ENCODE measurements at places on chromosomes 3 and 15.

GRCh38 chr3:153070511-153070868 is 91.5 kb upstream of the RAP2B start:
- no peak for DNase-seq

DNA sequence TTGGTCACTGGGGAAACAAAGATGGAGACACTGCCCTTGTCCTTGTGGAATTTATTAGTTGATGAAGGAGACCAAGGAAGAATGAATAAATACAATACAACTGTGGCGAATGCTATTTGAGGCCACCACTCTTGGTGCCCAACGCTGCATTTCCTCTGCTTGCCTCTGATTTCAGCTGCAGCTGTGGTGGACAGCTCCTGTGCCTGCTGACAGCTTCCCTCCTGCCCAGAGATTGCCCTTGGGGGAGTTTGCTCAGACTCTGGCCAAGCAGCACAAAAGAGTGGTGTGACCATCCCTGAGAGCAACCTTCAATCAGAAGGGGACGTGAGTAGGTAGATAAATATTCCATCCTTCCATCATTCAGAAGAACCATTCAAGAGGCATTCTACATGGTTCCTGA is 64.6 kb upstream of the FHIT start:
- no peak for DNase-seq

- DNase-seq: no peak
These were observed 9.0 kb downstream of the C2CD4A start for GRCh38 chr15:62075595-62076277.

DNA sequence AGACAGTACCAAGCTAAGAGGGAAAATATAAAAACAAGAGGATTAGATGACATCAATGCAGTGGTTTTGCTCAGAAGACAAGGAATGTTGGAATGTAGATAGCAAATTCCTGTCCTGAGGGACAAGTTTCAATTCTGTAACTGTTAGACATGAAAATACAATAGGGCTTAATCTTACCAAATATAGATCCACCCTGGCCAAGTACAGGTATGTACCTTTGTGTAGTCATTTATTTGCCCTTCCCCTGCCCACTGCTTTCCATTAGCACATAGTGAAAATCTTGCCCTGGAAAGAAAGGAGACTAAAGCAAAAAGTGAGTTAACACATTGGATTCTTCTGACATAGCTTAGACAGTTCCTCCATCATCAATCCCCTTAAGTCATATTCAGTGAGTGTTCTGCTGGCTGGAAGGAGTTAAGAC is 389.0 kb upstream of the THBS1 start:
- no peak for DNase-seq

DNA sequence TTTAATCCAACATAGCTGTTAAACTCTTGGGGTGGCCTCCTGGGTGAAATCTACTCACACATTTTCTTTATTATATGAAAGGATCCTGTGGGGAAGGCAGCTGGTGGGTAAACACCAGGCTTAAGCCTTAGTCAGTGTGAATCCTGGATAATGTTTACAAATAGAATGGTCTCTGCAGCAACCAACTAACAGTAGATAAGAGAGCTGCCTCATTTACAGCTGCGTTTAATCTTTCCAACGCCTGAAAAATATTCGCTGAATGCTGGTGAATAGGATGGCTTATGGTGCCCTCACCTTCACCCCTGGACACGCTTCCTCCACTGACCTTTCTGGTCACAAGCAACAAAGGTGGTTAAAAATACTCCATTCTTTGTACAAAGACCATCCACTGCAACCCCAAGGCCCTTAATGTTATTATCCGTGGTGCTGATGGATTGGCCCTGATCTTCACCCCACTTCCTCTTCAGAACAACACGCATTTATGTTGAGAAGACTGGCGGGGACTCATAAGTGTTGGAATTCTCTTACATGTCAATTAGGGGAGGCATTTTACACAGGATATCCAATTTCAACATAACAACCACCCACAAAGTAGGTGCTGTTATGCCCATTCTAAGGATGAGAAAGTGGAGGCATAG is 120.0 kb upstream of the FRMD4B start:
- no peak for DNase-seq

DNA sequence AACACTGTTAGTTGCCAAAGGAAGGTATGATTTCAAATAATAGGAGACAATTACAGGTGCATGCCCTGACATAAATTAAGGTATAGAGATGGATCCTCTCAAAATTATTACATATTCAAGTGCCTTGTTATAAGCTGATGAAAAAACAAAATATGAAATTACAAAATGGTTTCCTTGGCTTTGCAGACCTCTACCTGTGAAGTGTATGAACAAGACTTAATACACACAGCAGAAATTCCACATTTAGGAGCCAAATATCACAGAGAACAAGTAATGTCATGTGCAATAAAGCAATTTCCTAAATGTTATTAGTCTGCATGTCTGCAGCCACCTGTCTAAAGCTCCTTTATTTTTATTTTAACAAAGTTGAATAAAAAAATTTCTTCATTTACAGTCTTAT is 151.5 kb downstream of the ALCAM start:
- DNase-seq: no peak

- DNase-seq: peak; percentile 19
These were observed 18.8 kb upstream of the PLXND1 start for GRCh38 chr3:129625072-129625874.

- no peak for DNase-seq
These were observed 122.2 kb upstream of the C2CD4B start for GRCh38 chr15:62287066-62287857.

DNA sequence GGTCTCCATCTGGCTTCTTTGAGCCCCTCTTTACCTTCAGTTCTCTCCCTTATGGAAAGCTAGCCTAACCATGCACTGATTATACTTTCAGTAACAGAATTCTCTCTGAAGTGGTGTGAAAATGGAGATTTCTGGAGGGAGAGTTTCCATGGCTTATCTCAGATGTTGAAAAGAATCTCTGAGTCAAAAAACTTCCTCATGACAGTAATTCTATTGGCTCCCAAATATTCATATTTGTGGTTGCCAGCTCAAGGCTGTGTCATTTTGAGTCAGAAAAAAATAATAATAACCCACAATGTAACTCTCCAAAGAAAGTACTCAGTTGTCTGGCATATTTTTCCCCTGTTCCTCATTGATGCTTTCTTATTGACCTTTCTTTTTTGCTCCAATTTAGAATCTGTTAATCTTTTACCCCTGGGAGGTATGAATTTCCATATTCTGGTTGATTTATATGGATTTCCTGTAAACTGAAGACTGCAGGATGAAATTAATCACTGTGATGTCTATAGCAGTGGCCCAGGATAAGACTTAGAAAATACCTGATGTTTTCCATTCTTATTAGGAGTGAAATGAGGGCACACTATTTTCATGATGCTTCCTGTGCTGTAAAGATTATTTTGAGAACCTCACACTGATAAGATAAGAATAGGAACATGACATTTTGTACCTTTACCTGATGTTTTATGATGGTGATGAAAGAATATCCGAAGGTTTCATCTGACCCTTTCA is 149.5 kb upstream of the EPHA3 start:
- DNase-seq: no peak

DNA sequence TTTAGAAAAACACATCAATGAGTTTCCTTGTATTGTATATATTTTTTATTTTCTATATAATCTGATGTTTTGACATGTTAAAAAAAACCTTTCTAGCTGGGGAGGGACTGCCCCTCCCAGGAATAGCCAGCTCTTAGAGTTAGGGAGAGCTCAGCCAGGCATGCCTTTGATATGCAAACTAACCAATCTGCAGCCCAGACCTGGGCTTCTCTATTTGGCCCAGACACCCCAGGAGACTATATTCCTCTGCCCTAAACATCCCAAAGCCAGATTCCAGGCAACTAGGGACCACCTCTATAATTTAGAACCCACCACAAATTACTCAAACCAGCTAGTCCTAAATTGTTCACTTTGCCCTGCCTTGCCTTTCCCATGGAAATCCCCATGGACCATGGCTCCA is 390.9 kb upstream of the ADAMTS9 start:
- no peak for DNase-seq

DNA sequence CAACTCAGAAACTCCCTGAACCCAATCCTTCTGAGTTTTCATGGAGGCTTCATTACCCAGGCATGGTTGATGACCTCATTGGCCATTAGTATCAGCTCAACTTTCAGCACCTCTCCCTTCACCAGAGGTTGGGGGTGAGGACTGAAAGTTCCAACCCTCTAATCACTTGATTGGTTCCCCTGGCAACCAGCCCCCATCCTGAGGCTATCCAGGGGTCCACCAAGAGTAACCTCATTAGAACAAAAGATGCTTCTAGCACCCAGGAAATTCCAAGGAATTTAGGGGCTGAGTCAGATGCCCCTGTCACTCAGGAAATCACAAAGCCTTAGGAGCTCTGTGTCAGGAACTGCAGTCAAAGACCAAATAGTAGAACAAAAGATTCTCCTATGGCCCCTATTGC is 43.8 kb downstream of the ADAMTSL3 start:
- no peak for DNase-seq

GRCh38 chr3:135944831-135945230 is 20.7 kb upstream of the PPP2R3A start:
- no peak for DNase-seq

DNA sequence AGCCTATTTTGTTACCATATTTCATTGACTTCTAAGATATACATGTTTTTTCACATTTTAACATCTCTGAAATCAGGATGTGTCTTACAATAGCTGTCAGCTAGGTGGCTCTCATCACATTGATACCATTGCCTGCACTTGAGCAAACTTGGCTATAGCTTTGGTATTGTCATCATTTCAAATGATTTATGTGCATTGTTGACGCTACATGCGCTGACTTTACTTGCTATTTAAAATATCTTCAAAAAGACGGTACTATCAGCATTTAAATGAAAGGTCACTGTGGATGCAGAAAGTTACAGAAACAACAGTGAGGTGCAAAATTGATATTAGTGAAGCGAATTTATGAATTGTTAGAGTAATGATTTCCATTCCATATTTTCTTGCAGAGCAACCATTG is 54.0 kb upstream of the ABHD2 start:
- no peak for DNase-seq

- DNase-seq: no peak
These were observed 35.0 kb upstream of the VGLL3 start for GRCh38 chr3:87025661-87026645.

GRCh38 chr3:81763001-81763400 is 1.6 kb upstream of the GBE1 start:
- DNase-seq: no peak

GRCh38 chr3:147838652-147839051 is 429.5 kb downstream of the ZIC1 start:
- no peak for DNase-seq

GRCh38 chr15:100728371-100729201 is 126.2 kb downstream of the ASB7 start:
- DNase-seq: no peak

- DNase-seq: no peak
These were observed 29.6 kb downstream of the CPOX start for GRCh38 chr3:98563661-98564281.

DNA sequence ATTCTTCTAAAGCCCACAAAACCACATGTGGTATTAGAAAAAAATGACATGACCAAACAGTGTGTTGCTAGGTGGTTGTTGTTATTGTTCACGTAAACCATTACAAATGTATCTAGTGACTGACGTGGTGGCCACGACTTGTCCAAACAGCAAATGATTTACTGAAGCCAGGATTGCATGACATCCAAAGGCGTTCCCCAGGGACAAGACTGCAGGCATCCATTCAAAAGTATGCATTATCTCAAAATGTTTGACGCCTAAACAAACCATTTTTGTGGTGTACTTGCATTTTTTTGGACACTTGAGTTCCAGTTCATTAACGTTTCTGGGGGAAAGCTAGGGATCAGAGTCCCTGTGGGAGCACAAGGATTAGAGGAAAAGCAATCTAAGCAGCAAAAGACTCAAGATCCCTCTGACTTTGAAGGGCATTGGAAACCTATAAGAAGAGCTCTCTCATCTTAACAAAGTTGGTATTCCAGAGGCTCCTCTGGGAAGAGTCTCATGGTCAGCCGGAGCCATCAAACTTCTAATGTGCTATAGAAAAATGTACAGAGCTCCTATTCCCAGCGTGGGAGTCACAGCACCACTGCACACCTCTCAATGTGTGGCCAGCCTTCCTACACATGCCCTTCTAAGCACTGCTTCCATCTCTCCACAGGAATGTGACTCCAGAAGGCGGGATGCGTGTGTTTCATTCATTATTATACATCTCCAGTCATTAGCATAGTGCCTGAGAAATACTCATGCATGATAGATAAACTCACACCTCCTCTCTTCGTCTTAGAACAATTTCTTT is 62.9 kb downstream of the FBN1 start:
- DNase-seq: no peak

GRCh38 chr15:69317392-69317841 is 18.7 kb downstream of the PAQR5 start:
- DNase-seq: no peak

DNA sequence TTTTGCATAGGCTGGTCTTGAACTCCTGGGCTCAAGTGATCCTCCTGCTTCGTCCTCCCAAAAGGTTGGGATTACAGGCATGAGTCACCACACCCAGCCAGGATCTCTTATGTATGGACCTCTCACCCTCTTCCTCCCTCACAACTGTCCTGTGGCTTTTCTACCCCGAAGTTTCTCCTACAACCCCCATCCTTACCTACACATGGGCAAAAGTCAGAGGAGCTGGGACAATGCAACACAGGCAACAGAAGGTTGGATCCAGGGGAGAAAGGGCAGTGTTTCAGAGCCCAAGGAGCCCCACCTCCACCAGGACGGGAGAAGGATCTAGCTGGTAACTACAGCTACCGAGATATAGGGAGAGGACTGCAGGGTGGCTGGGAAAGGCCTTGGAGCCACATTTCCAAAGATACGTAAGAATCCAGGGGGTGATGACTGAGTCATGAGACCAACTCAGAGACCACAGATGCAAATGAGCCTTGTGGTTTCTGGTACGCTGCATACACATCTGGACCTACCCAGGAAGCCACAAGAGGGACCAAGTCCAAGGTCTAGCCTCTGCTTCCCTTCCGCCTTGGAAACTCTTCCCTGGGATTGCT is 13.6 kb downstream of the IGDCC4 start:
- DNase-seq: no peak

- no peak for DNase-seq
These were observed 56.8 kb downstream of the DNAJB8 start for GRCh38 chr3:128409624-128410581.

DNA sequence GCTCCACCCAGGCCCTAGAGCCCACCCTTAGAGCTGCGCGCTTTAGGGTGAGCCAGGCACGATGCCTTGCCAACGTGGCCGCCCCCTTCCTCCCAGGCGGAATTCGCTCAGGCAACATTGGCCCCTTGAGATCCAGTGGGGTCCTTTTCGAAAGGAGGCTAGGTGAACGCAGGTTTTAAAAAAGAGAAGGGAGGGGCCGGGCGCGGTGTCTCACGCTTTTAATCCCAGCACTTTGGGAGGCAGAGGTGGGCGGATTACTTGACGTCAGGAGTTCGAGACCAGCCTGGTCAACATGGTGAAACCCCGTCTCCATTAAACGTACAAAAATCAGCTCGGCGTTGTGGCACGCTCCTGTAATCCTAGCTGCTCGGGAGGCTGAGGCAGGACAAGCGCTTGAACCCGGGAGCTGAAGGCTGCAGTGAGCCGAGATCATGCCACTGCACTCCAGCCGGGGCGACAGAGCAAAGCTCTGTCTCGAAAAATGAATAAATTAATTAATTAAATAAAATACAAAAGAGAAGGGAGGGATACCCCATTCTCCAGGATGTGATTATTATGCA is 984 bp upstream of the RPP25 start:
- DNase-seq: peak; percentile 44
